GM12864 (cell line): ENCODE measurements at places on chromosomes 1 and 21.

GRCh38 chr21:37009740-37010341, 3.3 kb downstream of the RIPPLY3 start:
- no peak for DNase-seq

GRCh38 chr1:117433943-117434342, 66.7 kb downstream of the MAN1A2 start:
- DNase-seq, result no peak

DNA sequence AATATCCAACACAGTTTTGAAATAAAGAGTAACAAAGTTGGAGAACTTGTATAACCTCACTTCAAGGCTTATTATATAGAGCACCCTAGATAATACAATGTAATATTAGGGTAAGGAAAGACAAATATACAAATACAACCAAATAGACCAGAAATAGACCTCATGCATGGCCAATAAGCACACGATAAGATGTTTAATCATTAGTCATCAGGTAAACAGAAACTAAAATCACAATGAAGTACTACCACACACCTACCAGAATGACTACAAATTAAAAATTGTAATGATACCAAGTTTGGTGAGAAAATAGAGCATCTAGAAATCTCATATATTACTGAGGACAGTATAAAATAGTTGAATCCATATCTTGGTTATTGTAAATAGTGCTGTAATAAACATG, 20.3 kb upstream of the CTTNBP2NL start:
- DNase-seq, result no peak

DNA sequence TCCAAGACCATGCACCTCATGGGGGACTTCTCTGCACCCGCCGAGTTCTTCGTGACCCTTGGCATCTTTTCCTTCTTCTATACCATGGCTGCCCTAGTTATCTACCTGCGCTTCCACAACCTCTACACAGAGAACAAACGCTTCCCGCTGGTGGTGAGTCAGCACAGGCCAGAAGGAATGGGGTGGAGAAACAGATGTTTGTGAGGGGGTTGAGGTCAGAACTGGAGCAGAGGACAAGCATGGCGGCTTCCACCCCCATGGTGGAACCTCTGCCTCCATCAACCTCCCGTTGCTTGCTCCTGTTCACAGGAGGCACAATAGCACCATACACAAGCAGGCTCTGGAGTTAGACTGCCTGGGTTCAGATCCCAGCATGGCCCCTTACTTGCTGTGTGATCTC, 6.9 kb upstream of the ATXN7L2 start:
- no peak for DNase-seq

DNA sequence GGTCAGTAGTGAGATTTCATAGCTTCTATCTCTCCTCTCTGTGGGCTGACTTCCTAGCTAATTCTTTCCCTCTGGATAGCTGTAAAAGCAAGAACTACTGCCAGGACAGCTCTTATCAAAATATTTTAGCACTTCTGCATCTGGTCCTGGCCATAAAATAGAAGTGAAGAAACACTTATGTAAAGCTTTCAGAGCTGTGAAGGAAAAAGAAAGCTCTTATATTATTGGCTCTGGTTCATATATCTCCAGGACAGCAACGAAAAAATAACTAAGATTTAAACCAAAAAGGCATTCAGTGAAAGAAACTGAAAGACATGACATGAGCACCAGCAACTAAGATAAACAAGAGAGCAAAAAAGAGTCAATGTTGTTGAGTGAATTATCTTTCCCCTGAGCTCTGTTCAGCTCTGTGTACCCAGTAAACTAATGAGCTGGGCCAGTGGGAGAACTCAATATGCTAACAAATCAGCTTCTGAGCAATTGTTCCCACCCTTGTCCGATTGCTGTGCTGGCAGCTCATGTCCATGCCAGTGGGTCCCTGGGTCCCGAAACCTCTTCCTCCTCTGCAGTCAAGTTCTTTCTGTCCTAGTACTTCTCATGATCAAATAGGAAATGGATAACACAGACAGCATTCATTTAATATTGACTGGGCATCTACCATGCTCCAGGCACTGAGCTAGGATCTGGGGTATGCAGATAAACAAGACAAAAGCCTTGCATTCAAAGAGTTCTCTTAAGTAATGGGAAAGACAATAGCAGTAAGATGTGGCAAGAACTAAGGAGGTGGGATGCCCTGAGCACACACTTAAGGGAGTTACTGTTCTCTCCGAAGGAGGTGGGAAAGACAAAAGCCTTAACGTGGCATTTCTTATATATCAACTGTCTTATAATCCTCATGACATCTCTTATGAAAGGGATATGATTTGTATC, 45.3 kb upstream of the MAN1A2 start:
- no peak for DNase-seq

- no peak for DNase-seq
These were observed 55.4 kb upstream of the PTGFRN start for GRCh38 chr1:116854403-116854690.

DNA sequence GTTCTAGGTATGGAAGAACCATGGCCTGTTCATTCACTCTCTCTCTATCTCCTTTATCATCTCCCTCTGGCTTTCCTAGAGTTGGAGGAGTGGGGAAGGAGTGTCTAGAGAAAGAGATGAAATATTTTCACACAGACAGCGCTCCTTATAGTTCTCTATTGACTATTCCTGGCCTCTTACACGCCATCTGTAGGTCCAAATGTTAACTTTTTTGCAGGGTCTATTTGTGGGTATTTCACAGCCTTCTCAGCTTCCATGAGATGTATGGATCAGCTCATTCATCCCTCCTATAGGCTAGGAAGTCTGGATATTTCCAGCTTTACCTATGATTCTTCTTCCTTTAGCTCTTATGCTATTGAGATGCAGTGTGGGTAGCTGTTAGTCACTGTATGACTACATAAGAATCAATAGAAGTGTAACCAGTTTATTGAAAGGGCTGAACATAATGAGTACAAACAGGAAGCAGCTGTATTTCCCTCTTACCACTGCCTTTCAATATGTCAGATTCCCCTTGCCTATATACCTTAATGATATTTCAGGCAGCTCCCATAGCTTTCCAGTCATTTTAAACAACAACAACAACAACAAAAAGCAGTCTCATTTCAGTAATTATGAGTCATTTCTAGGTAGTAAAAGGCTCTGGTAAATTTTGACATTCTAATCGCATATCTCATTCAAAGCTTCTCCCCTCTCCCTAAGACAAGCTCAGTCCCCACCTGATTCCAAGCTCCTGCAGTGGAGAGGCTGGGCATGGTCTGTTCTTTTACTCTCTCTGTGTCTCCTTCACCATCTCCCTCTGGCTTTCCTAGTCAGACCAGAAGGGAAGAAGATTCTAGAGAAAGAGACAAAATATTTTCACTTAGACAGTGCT, 149.5 kb downstream of the TTLL7 start:
- DNase-seq, result no peak

DNA sequence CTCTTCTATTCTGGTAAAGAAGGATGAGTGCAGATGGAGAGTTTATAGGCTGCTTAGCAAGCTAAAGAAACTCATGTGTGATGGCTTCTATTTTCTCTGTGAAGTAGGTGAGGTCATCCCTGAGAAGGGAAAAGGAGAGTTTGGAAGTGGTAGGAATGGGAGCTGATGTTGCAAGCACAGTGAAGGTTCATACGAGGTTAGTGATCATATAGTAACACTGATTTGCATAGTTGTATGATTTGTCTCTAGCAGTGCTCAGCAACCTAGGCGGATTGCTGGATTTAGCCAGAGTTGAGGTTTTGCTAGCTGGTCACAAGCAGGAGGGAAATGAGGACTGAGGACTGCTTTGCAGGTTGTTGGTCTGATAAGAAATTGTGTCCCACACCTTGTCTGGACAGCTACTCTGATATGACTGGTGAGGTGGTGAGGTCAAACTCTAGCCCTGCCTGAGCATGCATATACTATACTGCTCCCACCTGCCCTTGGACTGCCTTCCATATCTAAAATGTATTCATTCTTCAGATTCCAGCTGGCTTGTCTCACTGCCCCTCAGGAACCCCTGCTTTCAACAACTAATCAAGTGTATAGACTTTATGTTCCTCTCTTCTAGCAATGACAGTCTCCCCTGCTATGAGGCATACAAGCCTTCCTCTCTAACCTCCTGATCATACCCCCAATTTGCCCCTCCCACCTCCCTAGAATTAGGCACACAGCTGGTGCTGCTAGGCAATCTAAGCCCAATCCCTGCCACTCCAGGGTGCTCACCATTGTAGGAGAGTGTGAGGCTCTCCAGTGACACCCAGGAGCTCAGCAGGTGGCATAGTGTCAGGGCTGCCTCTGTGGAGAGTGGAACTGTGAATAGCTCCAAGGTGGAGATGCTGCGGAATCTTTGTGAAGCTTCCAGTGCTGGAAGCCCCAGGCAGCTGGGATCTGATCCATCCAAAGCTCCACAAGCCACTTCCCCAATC, 18.5 kb downstream of the LRRC41 start:
- no peak for DNase-seq

- no peak for DNase-seq
These were observed 35.8 kb downstream of the CELF3 start for GRCh38 chr1:151680826-151681225.

GRCh38 chr1:187646536-187647107, 817.9 kb downstream of the PLA2G4A start:
- DNase-seq, result no peak

- DNase-seq, result no peak
These were observed 56.0 kb downstream of the PGBD5 start for GRCh38 chr1:230370109-230370508.

GRCh38 chr1:109341944-109342930, 35.4 kb upstream of the MYBPHL start:
- DNase-seq, result no peak

DNA sequence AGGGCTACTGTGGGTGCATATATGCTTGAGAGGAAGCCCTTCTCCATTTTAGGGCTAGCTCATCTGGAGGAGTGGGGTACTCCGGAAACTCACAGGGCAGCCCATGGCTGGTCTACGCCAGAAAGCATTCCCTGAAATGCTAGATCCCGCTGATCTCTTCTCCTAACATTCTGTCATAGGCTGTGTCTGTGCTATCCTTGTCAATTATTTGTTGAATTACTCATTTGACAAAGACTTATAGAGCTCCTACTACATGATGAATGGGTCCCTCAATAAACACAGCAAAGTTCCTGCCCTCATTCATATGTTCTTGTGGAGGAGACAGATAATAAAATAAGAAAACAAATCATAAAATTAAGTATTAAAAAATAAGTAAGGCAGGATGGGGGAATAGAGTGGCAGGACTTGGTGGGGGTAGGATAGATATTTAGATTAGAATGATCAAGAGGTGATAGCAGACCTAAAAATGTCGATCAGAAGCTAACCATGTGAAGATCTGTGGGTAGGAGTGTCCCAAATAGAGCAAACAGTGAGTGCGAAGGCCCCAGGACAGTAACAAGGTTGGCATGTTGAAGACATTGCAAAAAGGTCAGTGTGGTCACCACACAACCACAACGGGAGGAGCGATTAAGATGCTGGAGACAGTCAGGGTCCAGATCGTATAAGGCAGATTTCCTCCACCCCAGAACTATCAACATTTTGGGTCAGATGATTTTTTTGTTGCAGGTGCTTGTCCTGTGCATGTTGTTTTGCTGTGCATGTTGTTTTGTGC, 13.2 kb downstream of the NGF start:
- no peak for DNase-seq

- no peak for DNase-seq
These were observed 261.3 kb upstream of the CHRM3 start for GRCh38 chr1:239125027-239125426.

DNA sequence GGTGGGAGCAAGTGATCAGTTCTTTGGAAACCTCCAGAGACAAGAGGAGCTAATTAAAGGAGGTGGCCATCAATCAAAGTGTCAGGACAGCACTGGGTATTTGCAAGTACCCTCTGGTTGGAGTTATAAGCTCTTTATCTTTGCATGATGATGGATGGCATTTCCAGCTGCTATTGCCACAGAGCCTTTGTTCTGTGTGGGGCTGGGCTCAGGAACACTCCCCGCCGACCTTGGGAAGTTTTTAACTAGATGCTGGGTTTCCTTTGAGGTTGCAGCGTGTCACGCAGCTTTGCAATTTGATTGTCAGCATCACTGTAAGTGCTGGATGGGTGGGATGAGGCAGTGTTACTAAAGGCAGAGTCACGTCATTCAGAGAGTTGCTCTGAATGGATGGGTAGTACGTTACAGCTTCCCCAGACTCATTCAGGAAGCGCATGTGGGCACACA, 68.9 kb downstream of the CNIH3 start:
- no peak for DNase-seq

DNA sequence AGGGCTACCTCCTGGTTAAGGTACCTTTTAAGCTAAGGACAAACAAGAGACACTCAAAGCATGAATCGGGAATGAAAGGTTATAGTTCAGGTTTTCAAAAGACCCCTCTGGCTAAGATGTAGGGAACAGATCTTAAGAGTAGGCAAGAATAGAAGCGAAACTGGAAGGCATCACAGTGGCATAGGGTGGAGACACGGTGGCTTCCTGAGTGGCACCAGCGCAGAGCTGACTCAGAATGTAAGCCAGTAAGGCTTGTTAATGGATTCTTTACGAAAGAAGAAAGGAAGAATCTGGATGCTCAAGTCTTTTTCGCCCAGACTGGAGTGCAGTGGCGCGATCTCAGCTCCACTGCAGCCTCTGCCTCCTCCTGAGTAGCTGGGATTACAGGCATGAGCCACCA, 21.2 kb downstream of the PADI6 start:
- DNase-seq, result no peak

DNA sequence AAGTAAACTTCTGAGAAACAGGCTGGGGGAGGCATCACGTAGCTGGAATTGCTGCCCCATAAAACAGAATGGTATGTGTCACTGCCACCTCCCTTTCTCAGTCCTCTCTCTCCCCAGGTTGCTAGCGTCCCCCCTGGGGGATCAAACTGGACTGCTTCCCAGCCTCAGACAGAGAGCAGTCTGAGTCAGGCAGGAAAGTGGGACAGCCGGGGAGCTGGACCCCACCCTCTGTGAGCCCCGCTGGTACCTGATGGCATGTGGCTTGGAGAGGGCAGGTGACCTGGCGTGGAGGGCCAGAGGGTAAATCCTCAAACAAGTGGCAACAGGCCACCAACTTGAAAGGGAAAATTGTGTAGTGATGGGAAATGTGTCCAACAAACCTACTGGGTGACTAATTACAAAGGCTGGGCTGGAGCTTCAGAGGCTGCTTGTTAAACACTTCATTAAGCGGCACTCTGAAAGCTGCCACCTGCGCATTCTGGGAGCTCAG, 1.0 kb upstream of the SFN start:
- DNase-seq, result no peak

GRCh38 chr1:178506177-178506576, 6.7 kb upstream of the TEX35 start:
- DNase-seq, result no peak

- DNase-seq, result no peak
These were observed 59.4 kb upstream of the GNG4 start for GRCh38 chr1:235709018-235709417.

GRCh38 chr1:94846308-94846707, 26.2 kb downstream of the SLC44A3 start:
- no peak for DNase-seq

GRCh38 chr21:15415541-15416261, 314.1 kb upstream of the USP25 start:
- DNase-seq, result no peak
